EL (cell line): ENCODE measurements at places on chromosomes 5 and 9.

- DNase-seq: no peak
Measured at GRCh38 chr5:154249826-154250225, 59.3 kb downstream of the GALNT10 start.

GRCh38 chr5:59035681-59036080 is 452.8 kb downstream of the RAB3C start:
- DNase-seq: no peak

DNA sequence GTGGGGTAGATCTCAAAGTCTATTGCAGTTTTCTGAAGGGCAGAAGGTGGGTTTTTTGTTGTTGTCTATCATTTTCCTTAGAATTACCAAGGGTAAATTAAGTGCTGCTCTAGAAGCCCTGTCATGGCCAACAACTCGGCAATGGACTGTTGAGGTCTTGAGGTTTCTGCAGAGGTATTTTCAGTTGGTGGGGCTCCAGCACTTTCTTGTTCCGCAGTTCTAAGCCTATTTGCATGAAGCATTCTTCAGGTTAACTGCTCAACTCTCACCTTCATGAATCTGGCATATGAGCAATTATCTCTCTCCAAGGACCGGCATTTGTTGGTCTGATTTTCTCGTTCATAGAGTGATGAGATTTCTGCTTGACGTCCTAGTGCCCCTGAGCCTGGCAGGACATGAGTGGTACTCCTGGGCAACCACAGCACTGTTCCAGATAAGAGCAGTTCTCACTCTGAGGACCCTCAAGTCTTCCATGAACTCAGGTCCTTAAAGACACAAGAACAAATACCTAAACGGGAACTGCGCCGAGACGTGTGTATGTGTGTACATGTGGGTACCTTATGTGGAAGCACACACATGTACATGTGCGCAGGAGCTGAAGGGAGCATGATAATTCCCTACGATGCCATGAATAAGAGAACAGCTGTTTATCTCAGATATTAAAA is 544.5 kb downstream of the CSNK1G3 start:
- no peak for DNase-seq

DNA sequence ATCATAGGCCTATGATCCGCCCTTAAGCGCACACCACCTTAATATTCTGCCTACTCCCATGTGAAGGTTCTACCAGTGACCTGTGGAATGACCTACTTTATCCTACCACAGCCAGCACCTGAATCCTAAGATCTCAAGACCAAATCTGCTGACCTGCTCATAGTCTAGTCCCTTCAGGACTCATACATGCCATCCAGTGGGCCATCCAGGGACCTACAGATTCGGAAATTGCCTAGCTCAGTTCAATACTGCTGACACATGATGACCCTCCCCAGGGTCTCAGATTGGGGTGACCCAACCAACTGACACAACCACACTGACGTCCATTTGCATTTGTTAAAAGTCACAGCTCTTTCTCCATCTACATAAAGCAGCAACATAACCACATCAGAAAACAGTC is 443.8 kb upstream of the ST8SIA4 start:
- DNase-seq: no peak

DNA sequence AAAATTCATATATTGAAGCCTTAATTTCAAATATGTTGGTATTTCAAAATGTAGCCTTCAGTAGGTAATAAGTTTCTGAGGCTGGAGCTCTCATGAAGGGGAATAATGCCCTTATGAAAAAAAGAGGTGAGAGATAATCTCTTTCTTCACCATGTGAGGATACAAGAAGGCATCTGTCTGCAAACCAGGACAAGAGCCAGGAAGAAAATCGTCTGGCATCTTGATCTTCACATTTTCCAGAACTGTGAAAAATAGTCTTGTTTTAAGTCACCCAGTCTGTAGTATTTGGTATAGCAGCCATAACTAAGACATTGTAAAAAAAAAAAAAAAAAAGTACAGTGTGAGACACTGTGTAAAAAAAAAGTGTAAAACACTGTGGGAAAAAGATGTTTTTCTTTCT is 768.9 kb downstream of the TAF11L14 start:
- no peak for DNase-seq

DNA sequence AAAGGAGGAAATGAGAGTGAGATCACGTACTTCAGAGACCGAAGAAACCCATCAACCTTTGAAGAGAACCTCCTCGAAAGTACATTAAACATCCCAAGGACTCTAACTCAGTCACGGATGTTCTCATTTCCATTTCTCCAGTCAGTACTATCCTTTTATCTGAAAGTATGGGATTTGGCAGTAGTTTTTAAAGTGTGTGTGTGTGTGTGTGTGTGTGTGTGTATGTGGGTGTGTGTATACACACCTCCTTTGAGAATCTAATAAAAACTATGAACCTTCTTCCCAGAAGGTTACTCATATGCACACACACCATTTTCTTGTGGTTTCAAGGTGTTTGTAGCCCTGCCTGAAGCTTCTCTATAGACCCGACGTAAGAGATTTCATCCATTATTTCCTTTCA is 53.9 kb downstream of the PRDM6 start:
- DNase-seq: no peak
